ENCODE measurements at places on chromosomes 2 and 18.

GRCh38 chr2:45093181-45093580, 83.9 kb upstream of the SIX2 start:
- DNase-seq: no peak

DNA sequence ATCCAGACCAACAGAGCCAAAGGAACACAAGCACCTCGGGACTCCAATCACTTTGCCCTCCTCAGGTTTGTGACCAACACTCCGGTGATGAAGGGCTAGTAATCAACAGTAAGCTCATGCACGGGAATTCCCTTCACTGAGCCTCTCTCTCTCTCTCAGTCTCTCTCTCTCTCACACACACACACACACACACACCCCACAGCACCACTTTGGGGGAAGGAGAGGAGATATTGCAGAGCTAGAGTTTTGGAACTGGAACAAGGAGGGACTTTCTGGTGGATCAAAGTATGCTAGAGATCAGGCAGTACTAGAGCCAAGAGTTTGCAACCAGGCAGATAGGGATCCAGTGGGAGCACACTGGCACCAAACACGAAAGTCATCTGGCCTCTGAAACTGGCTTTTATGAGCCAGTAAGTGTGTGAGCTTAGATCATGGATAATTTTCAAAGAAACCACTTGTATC, 98.7 kb downstream of the ANKRD44 start:
- DNase-seq: no peak

DNA sequence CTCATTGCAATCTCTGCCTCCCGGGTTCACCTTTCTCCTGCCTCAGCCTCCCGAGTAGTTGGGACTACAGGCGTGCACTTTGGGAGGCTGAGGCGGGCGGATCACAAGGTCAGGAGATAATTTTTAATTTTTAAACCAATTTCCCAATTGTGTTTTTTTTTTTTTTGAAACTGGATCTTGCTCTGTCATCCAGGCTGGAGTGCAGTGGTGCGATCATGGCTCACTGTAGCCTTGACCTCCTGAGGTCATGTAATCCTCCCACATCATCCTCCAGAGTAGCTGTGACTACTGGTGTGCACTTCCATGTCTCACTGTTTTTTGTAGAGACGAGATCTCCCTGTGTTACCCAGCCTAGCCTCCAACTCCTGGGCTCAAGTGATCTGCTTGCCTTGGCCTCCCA, 49.3 kb downstream of the GLS start:
- no peak for DNase-seq

- DNase-seq: no peak
Measured at GRCh38 chr18:54531402-54532065, 59.5 kb upstream of the DYNAP start.

- no peak for DNase-seq
Measured at GRCh38 chr2:167943897-167944296, 303.5 kb downstream of the STK39 start.

DNA sequence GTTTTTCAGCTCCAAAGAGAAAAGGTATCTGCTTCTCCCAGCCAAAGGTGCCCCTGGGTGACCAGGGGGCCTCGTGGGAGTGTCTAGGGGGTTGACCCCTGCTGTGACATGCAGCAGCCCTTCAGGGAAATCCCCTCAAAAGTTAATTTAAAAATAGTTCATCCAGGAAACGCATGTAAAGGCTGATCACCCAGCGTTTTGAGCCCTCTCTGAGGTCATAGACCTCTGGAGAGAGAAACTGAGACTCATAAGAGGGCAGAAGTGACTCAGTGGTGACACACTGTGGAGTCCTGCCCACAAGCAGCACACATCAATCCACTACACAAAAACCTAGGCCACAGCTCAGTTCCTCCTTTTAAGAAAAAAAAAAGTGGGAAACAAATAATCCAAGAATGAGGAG, 11.9 kb downstream of the GAL3ST2 start:
- DNase-seq: no peak

- peak; percentile 98 for DNase-seq
Measured at GRCh38 chr2:165406173-165406572, 63.3 kb upstream of the CSRNP3 start.

- DNase-seq: no peak
Measured at GRCh38 chr2:113012436-113013335, 7.4 kb downstream of the IL36A start.

DNA sequence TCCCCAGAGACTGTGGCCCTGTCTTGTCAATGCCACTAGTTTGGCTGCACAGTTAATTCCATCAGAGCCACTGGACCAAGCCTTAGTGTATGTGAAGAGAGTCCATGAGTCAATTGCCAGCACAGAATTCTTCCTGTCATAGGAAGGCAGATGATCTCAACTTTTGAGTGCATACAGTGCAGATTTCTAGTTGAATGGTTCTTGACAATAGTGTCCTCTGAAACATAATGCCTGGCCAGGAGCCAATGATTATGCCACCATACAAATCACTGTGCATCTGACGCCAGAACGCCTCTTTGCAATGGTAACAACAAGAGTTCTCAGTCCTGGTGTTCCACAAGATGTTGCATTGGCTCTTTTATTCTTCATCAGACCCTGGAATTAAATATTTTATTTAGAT, 7.1 kb downstream of the NEUROD1 start:
- DNase-seq: peak; percentile 78

GRCh38 chr2:70785137-70785911, 5.1 kb downstream of the FIGLA start:
- no peak for DNase-seq

DNA sequence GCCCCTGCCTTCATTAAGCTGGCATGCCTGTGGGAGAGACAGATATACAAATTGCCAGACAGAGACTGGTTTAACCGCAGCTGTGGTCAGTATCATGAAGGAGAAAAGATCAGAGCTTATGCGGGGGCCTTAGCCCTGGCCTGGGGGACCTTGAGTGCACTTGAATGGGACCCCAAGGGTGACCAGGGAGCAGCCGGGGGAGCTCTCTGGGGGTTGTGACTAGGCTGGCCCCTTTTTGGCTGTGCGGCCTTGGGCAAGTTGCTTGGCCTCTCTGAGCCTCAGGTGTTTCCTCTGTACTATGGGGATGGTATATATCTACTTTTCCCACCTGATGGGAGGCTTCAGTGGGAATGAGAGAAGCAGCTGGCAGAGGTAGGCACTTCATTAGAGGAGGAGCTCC, 35.7 kb downstream of the INHBB start:
- DNase-seq: no peak

DNA sequence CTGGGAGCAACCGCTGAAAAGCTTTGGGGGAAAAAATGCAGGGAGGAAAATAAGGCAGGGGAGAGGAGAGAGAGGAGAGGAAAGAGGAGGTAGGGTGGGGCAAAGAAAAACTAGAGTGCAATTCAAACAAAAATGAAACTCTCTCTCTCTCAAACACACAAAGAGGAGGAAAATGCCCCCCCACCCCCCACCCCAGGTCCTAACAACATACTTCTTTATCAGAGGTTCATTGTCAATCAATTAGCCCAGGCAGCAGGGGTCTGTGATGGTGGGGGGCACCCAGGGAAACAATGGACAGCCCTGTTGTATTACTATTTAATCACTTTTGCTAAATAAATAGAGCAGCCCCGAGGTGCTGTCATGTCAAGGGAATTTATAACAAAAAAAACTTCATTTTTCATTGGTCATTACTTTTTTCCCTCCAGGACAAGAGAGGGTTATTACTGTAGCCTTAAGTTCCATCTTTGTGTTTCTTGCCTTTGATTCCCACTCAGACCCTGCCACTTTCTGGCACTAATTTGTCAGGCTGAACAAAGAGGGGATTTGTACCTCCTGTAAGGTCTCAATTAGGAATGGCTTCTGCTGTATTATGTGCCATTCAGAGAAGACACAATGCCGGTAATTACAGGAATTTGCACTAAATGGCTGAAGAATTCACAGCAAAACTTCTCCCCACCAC, 55.0 kb downstream of the PLEKHM3 start:
- no peak for DNase-seq

DNA sequence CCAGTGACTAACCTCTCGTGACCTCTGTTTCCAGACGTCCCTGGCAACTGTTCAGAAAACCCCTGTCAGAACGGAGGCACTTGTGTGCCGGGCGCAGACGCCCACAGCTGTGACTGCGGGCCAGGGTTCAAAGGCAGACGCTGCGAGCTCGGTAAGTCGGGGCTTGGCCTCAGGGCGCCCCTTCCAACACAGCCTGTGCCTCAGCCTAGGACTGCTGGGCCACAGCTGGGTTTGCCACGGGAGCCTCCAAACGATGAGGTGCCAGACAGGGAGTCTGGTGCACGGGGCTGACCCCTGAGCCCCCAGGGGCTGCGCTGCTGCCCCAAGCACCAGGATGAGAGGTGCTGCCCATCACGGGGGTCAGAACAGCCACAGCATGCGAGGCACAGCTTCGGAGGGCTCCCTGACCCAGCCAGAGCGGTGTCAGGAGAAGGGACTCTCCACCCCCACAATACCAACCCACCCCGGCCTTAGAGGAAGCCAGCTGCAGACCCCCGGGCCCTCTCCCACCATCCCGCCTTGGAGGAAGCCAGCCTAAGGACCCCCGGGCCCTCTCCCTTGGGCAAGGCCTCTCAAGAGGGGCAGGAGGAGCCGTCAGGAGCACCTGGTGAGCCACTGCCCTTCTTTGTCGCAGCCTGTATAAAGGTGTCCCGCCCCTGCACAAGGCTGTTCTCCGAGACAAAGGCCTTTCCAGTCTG, 20.3 kb downstream of the MTERF4 start:
- DNase-seq: no peak

DNA sequence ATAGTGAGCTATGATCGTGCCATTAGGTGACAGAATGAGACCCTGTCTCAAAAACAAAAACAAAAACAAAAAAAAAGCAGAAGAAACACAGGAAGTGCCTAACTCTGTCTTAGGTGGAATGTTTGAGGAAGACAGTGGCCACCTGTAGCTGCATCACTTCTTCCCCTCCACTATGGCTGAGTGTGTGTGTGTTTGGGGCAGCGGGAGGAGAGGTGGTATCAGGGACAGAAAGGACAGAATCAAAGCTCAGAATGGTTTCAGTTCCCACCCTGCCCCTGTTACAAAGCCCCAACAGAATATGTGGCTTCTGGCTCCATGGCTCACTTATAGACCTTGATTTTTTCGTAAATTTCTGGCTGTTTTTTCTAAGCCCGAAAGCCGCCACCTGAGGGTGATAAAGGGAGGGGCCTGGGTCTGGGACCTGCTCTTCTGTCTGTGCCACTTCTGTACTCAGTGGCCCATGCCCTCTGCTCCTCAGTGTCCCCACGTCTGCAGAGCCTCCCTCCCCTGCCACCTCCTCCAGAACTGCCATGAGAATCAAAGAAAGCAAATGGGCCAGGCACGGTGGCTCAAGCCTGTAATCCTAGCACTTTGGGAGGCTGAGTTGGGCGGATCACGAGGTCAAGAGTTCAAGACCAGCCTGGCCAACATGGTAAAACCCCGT, 27.4 kb downstream of the SERTAD2 start:
- no peak for DNase-seq

GRCh38 chr2:232147440-232148077, 186.0 kb downstream of the DIS3L2 start:
- DNase-seq: no peak

DNA sequence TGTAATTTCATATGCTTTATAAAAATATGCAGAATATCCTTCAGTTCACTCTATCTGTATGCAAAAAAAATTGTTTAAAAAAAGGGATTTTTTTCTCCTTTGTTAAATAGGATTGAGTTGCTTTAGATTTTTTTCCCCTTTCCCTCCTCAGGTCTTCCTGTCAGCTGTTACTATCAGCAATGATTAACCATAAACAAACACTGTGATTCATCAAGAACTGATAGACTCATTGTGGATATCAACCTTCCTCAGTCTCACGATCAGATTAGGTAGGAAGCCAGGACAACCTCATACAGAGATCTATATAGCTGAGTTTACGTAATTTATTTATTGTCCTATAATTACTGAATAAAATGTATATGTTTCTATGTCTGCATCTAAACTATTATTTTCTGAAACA, 2136.2 kb upstream of the CELF4 start:
- no peak for DNase-seq

DNA sequence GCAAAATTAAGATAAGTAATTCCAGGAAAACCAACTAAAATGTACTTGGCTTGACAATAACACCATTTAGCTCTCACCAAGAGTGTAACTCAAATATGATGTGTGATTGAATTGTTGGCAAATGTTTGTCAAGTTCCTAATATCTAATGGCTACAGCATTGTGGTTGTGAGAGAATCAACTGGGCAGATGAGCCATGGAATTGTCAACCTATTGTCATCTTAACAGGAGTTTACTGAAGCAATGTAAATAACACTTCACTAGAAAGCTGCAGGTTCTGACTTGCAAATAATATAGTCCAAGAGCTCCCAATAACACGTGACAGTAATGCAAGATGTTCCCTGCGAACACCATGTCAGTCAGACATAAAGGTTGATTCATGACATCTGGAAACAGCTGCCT, 495.2 kb upstream of the MEIS1 start:
- DNase-seq: no peak

- DNase-seq: peak; percentile 12
Measured at GRCh38 chr2:173076581-173077345, 1.1 kb downstream of the MAP3K20 start.

DNA sequence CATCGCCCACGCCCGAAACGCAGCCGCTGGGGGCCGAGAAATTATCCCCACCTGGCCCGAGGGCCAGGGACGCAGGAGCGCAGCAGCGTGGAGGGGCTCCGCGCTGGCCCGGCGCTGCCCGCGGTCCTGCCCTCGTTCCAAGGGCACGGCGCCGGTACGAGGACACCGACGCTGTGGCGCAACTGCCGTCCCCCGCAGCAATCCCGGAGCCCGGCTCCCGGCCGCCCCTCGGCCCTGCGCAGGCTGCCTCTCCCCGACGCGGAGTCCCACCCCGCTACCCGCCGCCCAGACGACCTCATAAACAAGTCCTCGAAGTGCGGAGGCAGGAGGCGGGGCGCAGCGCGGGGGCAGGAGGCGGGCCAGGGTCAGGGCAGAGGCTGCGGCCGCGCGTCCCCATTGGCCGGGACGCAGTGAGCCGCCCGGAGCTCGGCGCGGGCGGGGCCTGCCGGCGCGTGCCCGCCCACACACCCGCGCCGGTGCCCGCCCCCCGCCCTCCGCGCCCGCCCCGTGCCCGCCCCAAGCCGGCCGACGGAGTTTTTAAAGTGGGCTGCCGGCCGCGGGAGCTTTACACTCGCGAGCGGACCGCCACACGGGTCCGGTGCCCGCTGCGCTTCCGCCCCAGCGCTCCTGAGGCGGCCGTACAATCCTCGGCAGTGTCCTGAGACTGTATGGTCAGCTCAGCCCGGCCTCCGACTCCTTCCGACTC, at the start of gene EPAS1:
Gene EPAS1 (plus strand): TSS at position 568 of the 706 bp plus-strand sequence. CDS start 505 bp downstream, outside the sequence.
- no peak for DNase-seq

DNA sequence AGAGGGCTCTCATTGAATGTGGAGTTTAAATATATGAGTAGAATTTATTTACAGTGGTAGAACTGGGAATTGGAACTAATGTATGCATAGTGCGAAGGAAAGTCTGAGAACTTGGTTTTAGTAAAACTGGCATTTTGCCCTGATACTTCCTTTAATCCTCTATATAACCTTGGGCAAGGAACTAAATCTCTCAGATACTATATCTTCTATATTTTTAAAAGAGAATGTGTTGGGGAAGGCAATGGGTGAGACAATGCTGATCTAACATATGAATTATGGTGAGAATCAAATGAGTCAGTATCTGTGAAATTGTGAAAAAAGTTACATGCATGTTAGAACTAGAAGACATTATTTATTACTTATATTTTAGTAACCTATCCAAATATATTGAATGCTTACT, 2109.4 kb upstream of the PIK3C3 start:
- DNase-seq: no peak

GRCh38 chr2:187918996-187919821, 365.0 kb upstream of the TFPI start:
- no peak for DNase-seq
